ENCODE measurements at places on chromosomes 13 and 19.

DNA sequence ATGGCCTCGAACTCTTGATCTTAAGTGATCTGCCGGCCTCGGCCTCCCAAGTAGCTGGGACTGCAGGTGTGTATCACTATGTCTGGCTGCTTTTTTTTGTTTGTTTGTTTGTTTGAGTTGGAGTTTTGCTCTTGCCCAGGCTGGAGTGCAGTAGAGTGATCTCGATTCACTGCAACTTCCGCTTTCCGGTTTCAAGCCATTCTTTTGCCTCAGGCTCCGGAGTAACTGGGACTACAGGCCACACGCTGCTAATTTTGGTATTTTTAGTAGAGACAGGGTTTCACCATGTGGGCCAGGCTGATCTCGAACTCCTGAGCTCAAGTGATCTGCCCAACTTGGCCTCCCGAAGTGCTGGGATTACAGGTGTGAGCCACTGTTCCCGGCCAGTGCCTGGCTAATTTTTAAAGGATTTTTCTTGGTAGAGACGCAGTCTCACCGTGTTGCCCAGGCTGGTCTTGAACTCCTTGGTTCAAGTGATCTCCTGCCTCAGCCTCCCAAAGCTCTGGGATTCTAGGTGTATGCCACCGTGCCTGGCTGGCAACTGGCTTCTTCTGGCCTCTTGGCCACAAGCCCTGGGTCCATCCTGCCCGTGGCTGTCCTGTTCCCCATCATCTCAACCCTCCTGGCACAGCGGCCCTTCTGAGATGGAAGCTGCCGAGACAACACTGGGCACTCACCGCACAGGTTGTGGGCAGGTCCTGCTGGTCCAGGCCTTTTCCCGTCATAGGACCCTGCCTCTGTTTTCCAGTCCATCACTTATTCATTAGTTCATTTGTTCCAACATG lies 11.5 kb downstream of the TECR start:
- DNase-seq: no peak

GRCh38 chr13:97028441-97029299 lies 34.4 kb upstream of the OXGR1 start:
- no peak for DNase-seq

DNA sequence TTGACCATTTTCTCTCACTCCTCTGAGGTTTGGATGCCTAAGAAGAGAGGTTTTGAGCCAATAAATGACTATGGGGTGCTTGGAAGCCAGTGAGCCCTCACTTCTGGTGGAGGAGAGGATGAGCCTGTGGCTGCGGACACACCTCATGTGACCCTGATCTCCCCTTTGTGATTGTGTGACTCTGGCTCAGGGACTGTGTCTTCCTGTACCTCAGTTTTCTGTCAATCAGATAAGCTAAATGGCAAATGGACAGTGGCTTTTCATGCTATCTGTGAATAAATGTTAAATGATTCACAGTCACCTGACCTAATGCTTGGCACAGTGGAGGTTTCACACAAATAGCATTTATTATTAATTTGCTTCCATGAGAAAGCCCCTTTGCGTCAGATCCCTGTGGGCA lies 2.7 kb downstream of the PSG8 start:
- DNase-seq: no peak

GRCh38 chr19:45069056-45069455 lies 7.2 kb downstream of the ZNF296 start:
- no peak for DNase-seq

- no peak for DNase-seq
These were observed 277.5 kb upstream of the SGCG start for GRCh38 chr13:22903301-22903700.

DNA sequence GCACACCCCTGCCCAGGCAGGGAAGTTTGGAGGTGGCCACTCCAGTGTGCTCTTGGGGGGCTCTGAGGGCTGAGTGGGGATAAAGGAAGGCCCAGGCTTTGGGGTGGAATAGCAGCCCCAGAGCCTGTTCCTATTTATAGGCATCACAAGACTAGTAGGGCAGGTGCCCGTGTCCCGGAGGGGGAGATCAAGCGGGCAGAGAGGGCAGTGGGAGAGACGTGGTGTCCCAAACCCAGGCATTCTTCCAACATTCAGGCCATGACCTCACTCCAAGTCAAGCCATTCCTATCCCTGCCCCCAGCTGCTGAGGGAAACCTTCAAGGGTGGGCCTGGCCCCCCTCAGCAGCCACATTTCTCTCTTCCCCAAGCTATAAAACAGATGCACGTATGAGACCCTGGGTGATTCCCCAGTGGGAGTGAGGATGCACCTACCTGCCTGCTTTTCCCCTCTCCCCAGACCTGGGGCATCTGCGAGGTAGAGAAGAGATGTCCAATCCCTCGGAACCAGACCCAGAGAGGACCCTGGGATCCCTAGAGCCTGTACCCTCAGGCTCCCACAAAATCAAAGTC lies 3.9 kb downstream of the WIZ start:
- DNase-seq: no peak

DNA sequence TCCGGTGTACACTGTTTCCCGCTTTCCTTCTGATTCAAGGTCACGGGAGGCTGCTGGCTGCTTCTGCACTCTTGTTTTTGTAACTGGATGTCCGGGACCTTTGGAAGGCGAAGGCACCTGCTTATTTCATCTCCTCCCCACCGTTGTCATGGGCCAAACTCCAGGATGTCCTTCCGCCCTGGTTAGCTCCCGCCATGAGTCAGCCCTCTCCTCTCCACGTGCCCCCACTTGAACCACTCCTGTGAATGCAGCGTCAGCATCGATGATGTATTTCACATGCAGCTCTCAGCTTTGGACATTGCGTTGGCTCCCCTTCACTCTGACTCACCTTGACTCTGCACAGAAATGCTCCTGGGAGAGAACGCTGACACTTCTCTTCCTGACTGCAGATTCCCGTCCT lies 5.5 kb upstream of the GALP start:
- no peak for DNase-seq

DNA sequence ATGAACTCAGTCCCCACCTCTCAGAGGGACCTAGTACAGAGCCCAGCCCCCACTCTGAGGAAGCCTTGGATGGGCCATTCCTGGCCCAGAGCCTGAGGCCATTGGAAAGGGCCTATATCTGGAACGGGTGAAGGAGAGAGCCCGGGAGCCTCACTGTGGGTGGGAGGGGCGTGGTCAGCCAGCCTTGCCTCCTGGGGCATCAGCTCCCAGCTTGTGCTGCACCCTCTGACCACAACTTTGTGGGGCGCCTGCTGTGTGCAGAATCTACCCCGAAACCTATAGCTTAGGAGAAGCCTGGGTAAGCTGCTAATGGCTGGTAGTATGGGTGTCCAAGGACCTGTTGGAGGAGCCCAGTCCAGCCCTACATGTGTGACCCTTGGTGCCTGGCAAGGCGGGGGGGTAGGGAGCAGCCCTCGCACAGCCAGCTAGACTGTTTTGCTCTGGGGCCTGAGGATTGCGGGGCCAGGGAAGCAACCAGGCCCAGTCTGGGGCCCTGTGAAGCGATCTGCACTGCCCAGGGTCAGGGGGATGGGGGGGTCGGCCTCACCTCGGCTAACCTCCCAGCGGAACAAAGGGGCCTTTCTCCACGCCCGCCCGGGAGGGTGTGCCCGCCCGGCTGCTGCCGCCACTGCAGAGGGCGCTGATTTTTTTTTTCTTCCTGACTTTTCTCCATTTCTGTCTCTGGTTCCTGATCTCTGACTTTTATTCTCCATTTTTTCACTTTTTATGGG lies 42.3 kb downstream of the LYL1 start:
- no peak for DNase-seq

DNA sequence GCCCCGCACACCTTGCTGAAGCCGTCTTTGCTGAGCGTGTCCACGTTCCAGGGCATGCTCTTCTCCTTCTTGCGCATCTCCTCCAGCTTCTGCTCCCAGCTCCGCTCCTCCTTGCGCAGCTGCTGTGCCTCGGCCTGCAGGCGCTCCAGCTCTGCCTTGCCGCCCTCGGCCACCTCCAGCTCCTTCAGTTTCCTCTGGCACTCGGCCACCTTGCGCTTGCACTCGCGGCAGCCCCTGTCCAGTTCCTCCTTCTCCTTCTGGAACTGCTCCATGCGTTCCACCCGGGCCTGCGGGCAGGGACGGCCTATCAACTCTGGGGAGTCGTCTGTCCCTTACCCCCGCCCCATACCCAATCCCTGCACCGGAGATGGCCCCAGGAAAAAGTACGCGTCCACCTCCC lies 7.4 kb downstream of the CDC37 start:
- no peak for DNase-seq

DNA sequence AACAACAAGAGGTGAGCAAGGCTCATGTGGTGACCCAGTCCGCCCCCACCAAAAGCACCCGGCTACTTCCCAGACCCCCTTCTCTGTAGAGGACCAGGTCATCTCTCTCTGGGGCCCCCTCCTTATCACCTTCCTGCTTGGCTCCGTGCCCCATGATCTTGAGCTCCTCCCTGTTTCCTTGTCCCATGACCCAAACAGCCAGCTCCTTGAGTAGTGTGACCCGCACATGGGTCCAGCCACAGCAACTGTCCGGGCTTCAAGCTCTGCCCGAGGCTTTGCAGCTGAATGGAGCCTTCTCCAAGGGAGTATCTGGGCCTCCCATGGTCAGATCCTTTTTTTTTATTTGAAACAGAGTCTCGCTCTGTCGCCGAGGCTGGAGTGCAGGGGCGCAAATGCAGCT lies 61.8 kb downstream of the MYO9B start:
- no peak for DNase-seq

- DNase-seq: no peak
These were observed 37.0 kb upstream of the IGFL4 start for GRCh38 chr19:46077815-46078167.

DNA sequence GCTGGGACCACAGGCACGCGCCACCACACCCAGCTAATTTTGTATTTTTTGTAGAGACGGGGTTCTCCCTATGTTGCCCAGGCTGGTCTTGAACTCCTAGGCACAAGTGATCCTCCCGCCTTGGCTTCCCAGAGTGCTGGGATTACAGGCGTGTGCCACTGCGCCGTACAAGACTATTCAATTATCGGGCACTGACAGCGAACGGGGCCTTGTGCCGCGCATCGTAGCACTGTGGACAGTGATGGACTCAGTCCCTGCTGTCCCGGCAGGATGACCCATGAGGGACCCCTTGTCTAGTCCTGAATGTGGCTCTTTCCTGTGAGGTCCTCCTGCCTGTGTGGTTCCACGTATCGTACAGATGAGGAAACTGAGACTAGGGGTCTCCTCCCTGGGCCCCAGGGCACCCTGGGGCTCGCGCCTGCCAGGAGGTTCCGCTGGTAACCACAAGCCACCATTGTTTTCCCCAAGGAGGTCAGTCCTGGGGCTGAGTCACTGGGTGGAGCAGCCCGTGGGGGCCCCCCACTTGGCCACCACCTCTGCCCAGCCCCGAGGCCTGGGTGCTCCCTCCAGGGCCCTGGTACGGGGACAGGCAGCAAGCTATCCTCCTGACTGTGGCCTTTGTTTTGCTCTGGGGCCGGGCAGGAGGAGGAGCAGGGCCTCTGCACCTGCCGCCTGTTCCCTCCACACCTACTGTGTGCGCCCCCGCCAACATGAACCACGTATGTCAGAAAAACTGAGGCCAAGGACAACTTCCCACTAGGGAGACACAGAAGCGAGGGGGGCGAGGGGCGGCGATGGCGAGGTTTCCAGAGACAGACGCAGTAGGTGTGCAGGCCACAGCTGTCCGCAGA lies 2.9 kb upstream of the TCF3 start:
- DNase-seq: no peak
